Renal pelvis (tissue), 12 donors: ENCODE measurements at places on chromosomes 7 and 10. TPM values are rescaled to one million over a fixed set of nuclear protein-coding genes. Genes with fewer than 3 reads are reported as not detected.
A peak's percentile ranks its signal among the peaks of the same experiment; 100 is the strongest.

Gene TMEM270
- not detected for polyA plus RNA-seq

Gene NKX1-2
- not detected for polyA plus RNA-seq

Gene OR6V1
- polyA plus RNA-seq, result not detected

Gene FAM25A
- polyA plus RNA-seq, result not detected

Gene OR2A42
- 2.7 TPM for polyA plus RNA-seq

GRCh38 chr10:67818323-67818722 lies 19.7 kb downstream of the DNAJC12 start:
- DNase-seq, result no peak

GRCh38 chr7:94223375-94224084 lies 171.2 kb upstream of the COL1A2 start:
- DNase-seq, result peak; percentile 14

DNA sequence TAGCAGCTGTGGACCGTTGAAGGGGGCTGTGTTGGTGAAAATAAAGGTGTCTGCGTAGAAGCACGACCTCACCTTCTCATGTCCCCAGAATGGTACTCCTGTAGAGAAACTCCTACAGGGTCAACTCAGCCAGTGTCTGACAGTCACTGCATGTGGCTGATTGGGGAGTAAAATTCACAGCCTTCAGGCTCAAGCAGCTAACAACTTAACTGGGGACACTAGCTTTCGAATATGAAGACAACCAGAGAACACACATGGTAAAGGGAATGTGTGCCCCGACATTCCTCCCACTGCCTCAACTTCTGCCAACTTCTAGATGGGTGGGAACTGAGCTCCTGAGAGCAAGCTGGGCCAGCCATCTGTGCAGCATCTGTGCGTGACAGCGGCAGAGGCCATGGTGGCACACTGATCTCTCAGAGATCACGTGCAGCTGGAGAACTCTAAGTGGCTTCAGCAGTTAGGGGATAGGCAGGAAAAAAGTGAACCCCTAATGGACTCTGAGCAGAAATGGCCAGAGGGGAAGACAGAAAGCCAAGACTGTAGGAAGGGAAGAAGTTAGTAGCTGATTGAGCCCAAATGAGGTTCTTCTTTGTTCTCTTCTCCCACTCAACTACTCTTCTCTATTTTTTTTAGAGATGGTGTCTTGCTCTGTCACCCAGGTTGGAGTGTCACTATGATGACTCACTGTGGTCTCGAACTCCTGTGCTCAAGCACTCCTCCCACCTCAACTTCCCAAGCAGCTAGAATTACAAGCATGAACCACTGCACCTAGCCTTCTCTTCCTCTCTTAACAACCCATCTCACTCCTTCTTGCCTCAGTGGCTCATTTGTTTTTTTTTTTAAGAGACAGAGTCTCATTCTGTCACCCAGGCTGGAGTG lies 280.8 kb downstream of the ZEB1 start:
- DNase-seq, result no peak

GRCh38 chr10:89783406-89783805 lies 82.0 kb downstream of the KIF20B start:
- no peak for DNase-seq

DNA sequence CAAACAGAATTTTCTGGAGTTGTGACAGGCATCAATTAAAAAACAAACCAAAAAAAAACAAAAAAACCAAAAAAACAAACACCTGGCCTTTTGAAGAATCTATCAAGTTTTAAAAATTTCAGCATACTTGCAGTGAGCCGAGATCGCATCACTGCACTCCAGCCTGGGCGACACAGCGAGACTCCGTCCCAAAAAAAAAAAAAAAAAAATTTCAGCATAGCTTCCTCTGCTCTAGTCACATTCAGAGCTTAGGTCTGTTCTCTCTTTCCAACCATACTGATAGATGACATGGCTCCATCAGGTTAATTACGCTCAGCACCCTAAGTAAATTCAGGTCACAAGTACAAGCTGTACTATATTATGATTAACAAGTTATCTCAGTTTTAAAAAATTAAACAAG lies 3.1 kb downstream of the KBTBD2 start:
- DNase-seq, result no peak

DNA sequence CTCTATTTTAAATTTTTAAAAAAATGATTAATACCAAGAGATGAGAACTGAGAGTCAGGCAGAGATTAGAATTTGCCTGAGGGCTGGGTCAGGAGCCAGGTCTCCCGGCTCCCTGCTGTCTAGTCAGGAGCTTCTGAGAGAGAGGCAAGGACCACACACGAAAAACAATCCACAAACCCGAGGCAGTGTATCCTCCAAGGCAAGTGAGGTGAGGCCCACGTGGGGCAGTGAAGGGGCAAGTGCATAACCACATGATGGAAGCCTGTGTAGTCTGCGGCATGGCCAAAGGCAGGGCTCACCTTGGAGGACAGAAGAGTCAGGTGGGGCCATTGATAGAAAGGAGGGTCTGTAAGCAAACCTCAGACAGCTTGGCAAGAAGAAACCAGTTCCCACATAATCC lies 541.2 kb upstream of the FOXK1 start:
- no peak for DNase-seq

- no peak for DNase-seq
These were observed 22.8 kb downstream of the C10orf105 start for GRCh38 chr10:71696628-71697326.

DNA sequence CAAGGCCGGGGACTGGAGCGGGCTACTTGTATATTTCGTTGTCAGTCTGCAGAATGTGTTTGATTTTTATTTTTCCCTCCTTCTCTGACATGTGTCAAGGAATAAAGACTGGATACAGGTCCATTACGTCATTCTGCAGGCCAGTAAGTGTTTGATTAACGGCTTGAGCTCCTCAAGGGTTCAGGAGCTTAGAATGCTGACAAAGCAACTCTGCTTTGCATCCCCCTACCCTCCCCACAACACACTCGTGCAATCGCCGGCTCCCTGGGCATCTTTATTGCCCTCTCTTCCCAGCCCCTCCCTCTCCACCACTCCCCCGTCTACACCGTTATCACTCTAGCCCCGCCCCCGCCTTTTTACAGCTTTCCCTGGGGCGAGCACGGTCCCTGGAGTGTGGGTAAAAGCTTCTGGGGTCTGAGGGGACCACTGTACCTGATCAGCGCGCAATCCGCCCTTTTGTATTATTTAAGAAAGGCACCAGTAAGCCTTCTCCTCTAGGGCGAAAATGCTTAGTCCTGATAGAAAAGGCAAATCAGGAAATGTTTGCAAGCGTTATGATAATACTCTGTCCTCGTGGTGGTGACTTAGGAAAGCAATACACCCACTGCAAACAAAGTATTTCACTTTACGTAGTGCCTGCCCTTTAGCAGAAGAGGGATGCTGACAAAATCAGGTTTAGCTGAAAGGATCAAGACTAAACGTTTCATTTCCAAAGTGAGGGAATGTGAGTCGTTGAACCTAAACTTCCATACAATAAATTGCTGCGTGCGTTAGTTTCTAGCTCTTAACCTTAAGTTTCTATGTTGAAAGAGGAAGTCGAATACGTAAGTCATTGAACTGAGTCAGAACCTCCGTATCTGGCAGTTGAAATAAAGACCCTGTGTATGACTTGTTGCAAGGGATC lies 1.4 kb upstream of the CREB5 start:
- DNase-seq, result no peak

DNA sequence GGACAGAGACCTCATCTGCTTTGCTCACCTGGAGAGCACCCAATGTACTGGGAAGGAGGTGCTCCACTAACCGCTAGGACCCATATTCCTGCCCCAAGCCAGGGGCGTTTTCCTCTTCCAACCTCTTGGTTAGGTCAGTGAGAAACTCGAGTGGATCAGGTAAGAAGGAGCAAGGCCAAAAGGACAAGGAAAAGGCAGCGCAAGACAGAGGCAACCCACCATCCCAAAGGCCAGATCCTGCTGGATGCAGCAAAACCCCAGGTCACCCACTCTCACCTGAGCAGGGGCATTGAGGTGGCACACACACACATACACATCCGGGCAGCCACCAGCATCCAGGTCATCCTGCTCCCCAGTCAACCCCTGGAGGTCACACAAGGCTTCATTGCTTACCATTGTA lies 105.1 kb downstream of the GRID1 start:
- DNase-seq, result no peak

DNA sequence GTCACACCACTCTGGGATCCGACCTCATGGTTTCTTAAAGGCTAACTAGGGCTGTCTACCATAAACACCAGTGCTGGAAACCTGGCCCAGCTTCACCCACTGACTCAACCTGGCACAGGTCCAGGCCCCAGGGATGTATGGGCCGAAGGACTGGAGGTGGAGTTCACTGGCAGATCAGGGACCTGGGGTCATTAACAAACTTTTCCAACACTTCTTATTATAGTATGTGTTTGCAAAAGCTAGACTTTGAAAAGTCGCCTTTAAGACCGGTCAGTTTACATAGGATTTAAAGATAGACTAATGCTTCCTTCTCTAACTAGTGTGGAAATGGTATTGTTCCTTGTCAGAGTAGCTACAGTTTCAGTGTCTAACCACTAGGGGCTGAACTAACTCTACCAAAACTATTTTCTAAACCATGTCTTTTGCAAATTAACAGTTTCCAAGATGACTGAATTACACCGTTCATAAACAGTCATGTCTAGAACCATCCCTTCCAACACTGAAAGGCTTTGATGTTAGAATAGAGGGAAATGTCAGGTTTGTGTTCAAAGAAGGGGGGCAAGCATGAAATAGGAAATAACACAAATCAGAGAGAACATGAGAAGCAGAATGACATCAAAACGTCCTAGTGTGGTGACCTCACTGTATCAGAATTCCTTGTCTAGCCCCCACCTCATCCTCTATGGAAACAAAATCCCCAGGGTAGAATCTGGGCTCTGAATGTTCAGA lies 29.7 kb downstream of the STN1 start:
- DNase-seq, result peak; percentile 64

DNA sequence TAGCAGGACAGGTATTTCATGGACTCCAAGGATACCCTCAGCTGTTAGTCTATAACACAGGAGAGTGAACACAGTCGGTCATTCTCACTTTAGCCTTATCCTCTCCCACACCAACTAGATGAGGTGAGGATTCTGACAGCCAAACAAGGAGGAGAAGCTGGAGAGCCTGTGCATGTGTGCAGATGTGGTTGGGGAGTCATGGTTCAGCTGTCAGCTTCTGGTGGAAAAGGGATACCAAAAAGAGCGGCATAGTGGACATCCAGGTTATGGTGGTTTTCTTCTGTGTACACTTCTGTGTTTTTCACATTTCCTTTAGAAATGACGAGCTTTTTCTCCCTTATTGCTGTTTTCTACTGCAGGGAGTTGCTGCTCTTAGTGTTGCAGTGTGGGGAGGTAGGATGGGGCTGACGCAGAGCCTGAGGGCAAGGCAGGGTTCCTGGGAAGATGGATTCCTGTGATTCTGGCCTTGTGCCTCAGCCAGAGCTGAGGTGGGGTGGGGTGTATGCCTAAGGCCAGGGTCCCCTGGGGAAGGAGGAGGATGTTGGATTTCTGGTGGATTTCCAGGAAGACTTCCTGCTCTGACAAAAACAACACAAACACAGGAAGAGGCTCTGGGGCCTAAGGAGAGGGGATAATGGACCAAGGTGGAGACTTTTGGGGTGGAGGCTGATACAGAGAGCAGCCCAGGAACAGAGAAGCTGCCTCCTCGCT lies 26.6 kb downstream of the PLAU start:
- no peak for DNase-seq

DNA sequence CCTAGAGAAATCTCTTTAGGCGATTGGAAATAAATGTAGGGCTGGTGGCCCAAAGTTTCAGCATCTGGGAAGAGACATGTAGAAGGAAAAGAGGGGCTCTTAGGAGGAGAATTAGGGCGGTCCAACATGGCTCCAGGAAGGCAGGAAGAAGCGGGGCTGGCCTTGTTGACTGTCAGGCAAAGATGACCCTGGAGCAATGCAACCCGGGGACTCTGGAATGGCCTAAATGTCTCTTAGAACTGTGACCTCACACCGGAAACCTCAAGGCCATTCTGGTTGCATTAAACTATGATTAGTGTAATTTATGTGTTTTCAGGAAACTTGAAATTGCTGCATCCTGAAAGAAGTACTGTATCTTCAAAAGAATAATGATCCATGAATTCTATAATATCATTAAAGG lies 66.8 kb downstream of the NRP1 start:
- no peak for DNase-seq

DNA sequence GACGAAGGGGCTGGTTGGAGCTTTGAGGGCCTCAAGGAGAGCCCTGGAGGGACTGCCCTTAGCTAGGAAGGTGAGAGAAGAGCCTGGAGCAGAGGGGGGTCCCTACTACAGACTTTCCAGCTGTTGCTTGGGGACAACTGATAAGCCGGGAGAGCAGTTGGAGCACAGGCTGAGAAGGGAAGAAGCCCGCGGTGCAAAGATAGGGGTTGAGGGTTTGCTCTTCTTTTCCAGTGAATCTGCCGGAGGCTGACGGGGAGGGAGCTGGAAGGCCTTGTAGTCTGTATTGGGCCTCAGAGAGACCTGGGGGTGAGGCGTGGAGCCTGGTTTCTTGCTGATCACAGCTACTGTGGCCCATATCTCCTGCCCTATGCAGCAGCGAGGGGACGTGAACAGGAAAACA lies 23.7 kb downstream of the CYP26A1 start:
- no peak for DNase-seq

DNA sequence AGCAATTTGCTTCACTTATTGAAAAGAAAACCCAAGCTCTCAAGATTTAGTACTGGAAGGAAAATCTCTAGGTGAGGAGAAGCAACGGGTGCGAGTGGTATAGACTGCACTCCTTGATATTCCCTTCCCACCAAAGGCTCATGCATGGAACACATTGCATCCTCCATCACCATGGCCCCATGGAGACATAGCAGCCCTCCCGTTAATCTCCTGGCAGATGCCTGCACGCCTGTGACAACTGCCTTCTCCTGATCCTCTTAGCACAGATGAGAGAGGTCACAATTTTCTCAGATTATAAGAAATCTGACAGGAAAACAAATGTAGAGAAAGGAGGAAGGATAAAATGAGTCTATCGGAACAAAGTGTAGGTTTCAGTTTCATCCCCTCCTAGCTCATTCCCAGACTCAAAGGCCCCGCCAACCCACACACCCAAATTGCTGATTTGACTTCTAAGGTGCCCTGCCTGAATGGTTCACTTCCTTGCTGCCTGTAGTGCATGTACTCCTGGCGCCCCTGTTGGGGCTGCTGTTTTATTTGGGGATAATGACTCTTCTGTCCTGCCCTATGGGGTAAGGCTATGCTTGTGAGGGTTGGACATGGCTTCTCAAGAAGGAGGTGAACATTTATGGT lies 50.0 kb downstream of the PLXNA4 start:
- DNase-seq, result no peak

DNA sequence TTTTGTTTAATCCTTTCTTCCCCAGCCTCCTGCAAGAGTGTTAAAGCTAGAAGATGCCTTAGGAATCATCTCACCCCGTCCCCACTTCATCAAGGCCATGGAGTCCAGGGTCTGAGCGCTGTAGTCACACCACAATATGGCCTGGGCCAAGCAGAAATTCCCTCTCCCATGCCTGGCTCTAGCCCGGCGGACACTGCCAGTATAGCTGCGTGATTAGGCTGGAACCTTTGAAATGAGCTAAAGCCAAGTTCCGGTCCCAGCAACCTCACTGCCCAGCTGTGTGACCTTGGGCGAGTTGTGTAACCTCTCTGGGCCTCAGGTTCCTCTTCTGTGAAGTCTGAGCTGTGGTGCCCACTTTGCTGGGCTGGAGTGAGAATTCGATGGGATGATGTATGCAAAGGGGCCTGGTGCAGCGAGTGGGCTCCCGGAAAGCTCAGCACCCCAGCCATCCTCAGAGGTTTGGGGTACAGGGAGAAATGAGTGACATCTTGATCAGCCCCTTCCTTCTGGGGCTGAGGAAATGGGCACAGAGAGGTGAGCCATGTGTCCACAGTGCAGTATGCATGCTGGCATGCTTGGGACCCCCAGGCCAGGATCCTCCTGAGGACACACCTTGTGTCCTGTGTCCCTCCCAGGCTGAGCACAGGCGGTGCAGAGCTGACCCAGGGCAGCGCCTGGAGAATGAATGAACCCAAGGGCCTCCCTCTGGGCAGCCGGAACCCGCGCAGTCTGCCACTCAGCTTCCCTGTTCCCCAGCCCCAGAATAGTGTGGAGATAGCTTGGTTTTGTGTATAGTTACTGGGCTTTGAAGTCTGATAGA lies 118.6 kb downstream of the ZMIZ1 start:
- DNase-seq, result no peak
